ENCODE measurements at places on chromosomes 4 and X. TPM values are rescaled to one million over a fixed set of nuclear protein-coding genes. Genes with fewer than 3 reads are reported as not detected.

PHF8 gene
- total RNA-seq, result 28.5 TPM

TKTL1 gene
- total RNA-seq, result not detected

CT47B1 gene
- total RNA-seq, result not detected

SLC9B1 gene
- total RNA-seq, result 1.2 TPM

GRCh38 chr4:63036159-63036866 lies 1372.9 kb downstream of the TECRL start:
- no peaks in the 10 kb centered on the region for H3K36me3 ChIP-seq
- H3K27me3 ChIP-seq, result no peaks in the 10 kb centered on the region
- DNase-seq, result no peak
- no peak overlapping the region for H3K4me3 ChIP-seq
- H3K4me1 ChIP-seq, result no peaks in the 10 kb centered on the region

- H3K4me3 ChIP-seq, result no peak overlapping the region
- H3K36me3 ChIP-seq, result no peaks in the 10 kb centered on the region
- H3K27ac ChIP-seq, result no peak overlapping the region
- no peaks in the 10 kb centered on the region for H3K27me3 ChIP-seq
- no peak for DNase-seq
Observed at GRCh38 chr4:184147858-184148737, 69.6 kb downstream of the ENPP6 start.

GRCh38 chr4:65999518-65999871 lies 329.2 kb upstream of the EPHA5 start:
- no peaks in the 10 kb centered on the region for H3K4me1 ChIP-seq
- no peak overlapping the region for H3K4me3 ChIP-seq
- H3K36me3 ChIP-seq, result no peaks in the 10 kb centered on the region

DNA sequence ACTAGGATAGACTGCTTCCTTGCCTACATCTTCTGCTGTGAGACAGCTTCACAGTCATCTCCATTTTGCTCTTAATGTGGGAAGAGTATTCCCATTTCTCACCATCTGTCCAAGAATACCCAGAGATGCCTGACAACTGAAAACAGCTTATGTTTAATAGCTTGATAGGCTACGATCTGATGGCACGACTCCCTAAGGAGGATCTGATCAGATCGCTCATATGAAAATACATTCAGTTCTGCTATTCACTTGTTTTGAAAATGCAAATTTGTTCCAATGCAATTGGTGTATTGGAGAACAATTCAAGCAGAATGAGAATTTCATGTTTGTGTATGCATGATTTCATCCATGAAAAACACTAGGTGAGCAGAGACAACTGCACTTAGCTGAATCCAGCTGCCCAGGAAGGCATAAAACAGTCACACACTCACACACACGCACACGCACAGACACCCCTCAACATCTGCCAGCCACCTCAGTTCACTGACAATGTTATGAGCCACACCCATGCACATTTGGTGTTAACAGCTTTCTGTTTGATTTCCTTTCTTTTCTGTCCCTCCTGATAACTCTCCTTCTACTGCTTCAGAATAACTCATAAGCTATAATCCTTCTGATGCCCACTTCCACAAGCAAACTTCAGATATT lies 29.6 kb downstream of the TRIML1 start:
- H3K27ac ChIP-seq, result no peak overlapping the region
- H3K36me3 ChIP-seq, result no peaks in the 10 kb centered on the region
- no peaks in the 10 kb centered on the region for H3K27me3 ChIP-seq
- no peak for DNase-seq

All from upper lobe of right lung (tissue), 1 donor.